ENCODE measurements at places on chromosomes 3 and 15.

DNA sequence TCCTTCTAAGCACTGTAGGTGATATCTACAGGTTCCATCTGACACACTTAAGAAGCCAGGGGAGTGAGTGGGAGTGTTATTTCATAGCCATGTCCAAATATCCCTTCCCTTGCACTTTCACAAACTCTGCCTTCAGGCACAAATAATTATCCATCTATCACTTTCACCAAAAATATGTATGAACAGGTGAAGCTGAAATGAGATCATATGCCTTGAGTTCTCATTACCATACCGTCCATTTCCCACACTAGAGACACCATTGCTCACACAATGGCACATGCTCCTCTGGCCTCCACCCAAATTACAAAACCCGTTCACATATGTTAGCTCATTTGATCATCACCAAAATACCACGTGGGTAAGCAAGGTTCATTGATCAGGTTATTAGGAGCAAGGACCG, 151.9 kb upstream of the BNIP2 start:
- no peak for DNase-seq

DNA sequence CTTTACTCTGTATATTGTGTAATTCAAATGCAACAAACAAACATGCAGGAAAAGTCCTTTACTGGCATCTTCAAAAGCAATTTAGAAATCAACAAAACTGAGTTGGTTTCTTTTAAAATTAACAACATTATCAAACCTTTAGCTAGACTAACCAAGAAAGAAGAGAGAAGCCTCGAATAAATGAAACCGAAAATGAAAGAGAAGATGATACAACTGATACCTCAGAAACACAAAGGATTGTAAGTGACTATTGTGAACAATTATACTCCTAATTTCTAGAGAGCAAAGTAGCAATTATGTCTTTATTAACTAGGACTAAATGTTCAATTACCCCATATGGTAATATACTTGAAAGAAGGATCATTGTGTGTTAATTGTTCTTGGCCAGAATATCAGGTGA, 49.2 kb upstream of the P3H2 start:
- no peak for DNase-seq

DNA sequence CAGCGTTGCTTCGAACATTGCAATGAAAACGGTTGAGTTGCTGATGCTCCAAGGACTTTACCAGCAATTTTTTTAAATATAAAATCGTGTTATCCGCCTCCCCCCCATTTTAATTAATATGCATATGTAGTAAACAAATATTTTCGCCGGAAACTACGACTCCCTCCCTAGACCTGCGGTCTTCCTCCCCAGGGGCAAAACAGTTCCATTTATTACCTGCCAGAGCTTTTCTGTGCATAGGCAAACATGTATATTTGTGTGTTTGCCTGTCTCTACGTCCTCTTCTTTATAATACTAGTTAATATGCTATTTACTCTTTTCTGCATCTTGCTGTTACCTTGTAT, 593 bp upstream of the RSL24D1 start:
- no peak for DNase-seq

- DNase-seq, result no peak
Measured at GRCh38 chr15:100261302-100262240, 80.2 kb downstream of the ADAMTS17 start.

GRCh38 chr3:193556841-193557240, 2.1 kb upstream of the ATP13A4 start:
- DNase-seq, result no peak

- no peak for DNase-seq
Measured at GRCh38 chr3:20652231-20652986, 466.4 kb upstream of the SGO1 start.

DNA sequence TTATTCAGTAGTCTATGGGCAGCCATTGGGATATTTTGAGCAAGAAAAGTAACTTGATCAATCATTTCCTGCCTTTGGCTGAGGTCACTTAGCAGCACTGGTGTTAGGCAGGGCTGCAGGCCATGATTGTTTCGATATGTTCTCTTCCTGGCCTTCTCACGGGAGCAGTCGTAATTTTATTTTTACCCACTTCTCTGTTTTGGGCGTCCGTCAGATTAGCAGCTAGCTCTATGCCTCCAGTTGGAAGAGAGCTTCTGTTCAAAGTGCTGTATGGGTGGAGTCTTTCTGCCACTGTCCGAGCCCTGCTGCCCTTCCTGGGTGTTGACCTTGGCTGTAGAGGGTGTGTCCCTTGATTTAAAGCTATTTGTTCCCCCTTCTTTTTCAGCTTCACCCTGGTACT, 123.4 kb upstream of the ROPN1 start:
- no peak for DNase-seq

DNA sequence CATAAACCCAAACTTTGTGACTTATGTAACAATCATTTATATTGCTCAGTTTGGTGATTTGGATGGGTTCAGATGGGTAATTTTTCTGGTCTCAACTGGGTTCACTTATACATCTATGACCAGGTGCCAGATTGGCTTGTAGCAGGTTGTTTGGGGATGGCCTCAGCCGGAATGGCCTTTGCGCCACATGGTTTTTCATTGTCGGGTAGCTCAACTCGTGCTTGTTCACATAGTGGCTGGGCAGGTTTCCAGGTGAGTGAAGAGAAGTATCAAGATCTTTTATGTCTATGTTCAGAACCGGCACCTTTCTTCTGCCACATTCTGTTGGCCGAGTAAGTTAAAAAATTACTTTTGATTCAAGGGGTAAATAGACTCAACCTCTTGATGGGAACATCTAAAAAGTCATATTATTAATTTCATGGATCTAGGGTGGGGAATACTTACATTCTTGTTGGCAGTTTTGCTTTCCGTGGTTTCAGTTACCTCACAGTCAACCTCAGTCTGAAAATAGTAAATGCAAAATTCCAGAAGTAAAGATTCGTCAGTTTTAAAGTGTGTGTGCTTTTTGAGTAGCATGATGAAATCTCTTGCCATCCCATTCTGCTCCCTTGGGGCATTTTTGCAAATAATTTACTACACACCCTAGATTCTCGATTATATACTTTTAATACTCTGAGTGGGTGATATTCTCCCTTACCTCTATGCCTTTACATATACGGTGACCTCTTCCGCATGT, 745.7 kb upstream of the CCDC54 start:
- DNase-seq, result no peak

- no peak for DNase-seq
Measured at GRCh38 chr15:33243869-33244268, 49.4 kb upstream of the FMN1 start.

GRCh38 chr3:104396974-104397669, 969.6 kb upstream of the ALCAM start:
- no peak for DNase-seq

- no peak for DNase-seq
Measured at GRCh38 chr15:55407498-55408011, 604 bp downstream of the CCPG1 start.

DNA sequence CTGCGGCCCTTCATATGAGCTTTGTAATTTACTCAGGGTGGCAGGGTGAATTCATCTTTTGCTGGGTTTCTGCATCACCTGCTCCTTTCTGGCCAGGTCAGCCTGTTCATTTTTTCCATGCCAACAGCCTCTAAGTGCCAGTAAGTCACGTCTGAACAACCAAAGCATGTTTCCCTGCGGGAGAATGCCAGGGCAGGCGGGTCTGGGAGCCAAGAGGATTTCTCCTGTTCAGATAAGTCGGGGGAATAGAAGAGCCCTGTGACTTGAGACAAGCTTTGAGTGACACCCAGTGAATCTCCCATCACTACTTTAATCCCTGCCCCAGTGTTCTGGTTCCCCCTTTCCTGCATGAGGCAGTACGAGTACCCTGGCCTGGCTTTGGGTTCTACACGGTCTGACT, 153.1 kb downstream of the PGPEP1L start:
- no peak for DNase-seq

GRCh38 chr3:149638228-149639092, 19.4 kb downstream of the WWTR1 start:
- no peak for DNase-seq

GRCh38 chr15:75042730-75043508, 19.5 kb downstream of the PPCDC start:
- peak; percentile 69 for DNase-seq

DNA sequence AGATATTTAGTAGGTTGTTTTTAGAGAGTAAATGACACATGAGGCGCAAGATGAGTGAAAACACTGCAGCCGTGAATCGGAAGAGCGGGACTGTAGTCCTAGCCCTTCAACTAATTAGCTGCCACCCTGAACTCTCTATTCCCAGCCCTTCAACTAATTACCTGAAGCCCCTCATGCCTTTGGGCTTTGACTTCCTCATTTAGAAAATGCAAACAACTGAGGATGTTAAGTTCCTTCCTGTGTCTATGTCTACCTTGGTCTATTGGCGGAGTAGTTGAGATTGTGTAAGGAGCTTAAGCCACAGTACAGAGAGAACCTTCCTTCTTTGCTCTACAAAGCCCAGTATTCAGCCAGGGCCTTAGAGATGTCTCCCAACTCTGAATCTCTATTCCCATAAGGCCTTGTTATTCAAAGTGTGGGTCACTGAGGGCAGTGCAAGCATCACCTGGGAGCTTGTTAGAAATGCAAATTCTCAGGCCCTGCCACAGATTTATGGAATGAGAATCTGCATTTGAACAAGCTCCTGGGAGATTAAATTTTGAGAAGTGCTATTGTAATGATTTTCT, 71.8 kb upstream of the SCN5A start:
- DNase-seq, result no peak

GRCh38 chr3:107328069-107328468, 49.2 kb upstream of the CCDC54 start:
- no peak for DNase-seq

GRCh38 chr3:42195879-42196330, 70.1 kb downstream of the CCK start:
- no peak for DNase-seq

DNA sequence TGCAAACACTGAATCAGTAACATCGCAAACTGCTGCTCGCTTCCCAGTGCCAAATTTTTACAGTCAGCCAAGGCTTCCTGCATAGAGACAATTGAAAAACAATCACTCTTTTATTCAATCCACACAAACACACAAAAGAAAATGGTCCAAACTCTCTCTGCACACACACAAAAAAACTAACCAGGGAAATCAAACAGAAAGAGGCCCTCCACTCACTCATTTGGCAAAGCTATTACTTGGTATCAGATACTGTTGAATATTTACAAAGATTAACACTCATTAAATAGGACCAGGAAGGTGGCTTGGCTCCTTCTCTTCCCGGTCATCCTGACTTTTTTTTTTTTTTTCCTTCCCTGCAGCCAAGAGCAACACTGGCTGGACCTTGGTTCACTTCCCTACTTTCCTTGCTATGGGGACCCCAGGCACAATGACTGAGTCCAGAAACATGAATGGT, 62.4 kb upstream of the SPATA12 start:
- no peak for DNase-seq

DNA sequence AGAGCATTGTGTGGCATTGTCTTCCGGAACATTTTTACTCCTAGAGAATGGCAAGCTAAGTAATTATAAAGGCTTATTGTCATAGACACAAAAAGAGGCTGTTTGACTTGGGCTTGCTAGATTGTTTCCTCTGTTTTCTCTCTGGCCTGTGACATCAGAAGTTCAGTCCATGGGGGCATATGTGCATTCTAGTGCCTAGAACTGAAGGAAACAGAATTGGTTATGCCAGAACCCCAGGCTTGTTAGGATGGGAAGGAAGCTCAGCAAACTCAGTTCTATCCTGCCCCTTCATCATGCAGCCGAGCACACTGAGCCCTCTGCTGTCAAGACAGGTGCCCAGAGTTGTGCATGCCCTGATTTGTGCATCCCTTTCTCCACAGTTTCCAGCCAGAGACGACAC, 131.3 kb downstream of the PDE8A start:
- DNase-seq, result no peak

GRCh38 chr3:135690664-135691063, 274.9 kb upstream of the PPP2R3A start:
- DNase-seq, result no peak

DNA sequence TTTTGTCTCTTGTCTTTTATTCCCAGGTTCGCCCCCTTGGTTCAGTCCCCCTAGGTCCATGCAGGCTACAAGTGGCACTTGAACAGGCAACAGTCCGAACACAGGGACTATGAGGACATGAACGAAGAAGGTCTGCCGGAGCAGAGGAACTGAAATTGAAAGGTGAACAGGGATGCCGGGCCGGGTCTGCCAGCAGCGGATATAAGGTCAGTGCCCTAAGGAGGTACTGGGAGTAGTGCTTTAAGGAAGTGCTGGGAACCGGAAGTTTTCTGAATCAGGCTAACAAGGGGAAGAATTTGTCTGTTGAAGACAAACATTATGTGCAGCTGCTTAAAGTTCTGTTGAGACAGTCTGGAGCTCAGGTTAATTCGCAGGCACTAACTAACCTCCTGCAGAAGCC, 46.8 kb downstream of the LSM3 start:
- no peak for DNase-seq

DNA sequence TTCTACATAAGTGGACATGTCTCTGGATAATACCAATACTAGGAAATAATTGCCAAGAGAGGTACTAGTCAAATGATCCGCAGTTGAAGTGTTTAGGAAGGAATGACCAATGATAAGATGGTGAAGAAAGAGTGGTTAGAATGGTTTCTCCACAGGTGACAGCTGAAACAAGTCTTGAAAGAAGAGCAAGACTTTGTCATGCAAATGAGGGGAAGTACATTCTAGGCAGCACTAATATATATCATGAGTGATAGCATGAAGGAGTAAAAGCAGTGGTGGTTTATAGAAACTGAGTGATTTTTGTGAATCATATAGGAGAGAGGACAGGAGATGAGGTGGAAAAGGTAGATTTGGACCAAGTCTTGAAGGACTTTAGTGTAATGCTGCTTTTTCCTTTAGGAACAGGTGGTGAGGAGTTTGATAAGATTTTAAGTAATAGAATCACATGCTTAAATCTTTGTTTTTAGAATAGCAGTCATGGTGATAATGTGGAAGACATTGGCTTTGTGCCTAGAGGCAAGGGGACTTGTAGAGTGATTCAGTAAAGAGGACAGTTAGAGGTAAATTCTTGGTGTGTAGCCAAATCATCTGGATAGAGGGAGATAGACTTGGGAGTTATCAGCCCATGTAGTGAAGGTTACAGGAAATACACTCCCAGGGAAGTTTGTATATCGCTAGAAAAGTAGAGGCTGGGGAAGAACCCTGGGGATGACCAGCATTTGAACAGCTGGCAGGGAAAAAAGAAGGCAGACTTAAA, 31.9 kb downstream of the SLMAP start:
- DNase-seq, result no peak

DNA sequence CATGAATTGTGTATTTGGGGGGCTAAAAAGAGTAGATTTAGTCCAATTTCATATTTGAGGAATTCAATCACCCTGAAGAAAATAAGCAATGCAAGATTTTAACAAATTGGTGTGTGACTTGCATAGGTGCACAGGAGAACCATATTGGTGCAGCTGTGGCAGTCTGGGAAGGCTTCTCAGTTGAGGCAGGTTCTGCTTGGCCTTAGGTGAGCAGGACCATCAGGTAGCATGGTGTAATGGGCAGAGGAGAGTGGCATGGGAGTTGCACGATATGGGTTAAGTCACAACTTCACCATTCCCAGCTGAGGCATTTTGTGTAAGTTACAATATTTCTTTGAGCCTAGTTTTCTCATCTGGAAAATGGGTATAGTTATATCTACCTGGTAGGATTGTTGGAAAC, 10.5 kb downstream of the EBLN2 start:
- no peak for DNase-seq

GRCh38 chr3:158573714-158574113, 2.7 kb downstream of the MLF1 start:
- no peak for DNase-seq
